ENCODE measurements at places on chromosomes 12 and 14.

- DNase-seq, result no peak
Measured at GRCh38 chr14:45651890-45652289, 398.9 kb upstream of the MIS18BP1 start.

- no peak for DNase-seq
Measured at GRCh38 chr12:71725011-71725410, 29.7 kb upstream of the RAB21 start.

GRCh38 chr14:104315625-104316024, 177.2 kb downstream of the KIF26A start:
- DNase-seq, result no peak

- peak; percentile 62 for DNase-seq
Measured at GRCh38 chr14:77000340-77001270, 27.9 kb downstream of the IRF2BPL start.

DNA sequence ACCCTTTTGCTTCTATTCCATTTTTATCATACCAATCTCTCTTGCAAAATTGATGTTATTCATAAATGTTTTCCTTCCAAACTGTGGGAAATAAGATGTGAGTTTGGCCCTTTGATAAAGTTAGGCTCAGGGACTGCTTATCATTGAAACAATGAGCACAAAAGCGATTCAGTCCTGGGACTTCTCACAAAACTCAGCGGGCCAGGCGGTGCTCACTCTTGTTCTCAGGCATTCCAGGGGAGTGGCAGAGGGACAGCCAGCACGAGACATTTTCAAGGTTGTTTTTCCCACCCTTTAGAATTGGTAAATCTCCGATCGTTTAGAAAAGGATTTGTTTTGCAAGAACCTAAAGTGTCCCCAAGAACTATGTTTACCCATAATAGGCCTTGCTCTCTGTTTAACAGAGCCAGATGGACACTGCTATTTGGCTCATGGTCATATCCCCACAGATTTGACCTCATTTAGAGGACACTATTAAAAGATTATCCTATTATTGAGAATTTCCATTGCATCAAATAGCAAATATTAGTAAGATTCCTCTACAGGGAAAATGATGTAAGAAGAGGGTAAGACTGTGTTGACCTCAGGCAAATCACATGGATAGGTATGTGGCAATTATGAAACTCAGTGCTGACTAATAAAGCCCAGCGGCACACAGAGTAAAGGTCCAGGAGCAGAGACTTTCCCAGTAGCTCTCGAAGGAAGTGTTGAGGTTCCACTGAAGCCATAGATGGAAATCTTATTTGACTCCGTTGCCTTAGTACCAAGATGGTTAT, 102.7 kb upstream of the USP44 start:
- no peak for DNase-seq

DNA sequence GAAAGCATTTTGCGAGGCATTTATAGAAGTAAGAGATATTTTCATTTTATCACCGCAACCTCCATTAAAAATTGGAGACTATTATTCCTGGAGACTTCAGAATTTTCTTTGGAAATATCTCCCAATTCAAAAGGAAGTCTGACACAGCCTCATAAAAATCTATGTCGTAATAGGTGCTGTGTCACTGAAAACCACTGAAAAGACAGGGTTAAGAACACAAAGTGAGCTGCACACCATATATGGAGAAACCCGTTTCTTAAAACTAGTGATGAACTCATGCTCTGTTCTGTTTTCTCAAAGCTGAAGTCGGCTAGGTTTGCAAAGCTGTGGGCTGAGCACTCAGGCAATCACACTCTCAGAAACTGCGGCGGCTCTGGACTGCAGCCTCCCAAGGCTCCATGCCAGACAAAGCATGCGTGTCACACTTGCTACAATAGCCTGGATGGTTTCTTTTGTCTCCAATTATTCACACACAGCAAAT, at the start of gene GLIPR1:
TSS of gene GLIPR1 (plus strand) at position 287 of the 481 bp plus-strand sequence. CDS start at position 413, 126 bp downstream.
- no peak for DNase-seq

GRCh38 chr14:69050240-69051184, 71.4 kb upstream of the ACTN1 start:
- DNase-seq, result no peak

DNA sequence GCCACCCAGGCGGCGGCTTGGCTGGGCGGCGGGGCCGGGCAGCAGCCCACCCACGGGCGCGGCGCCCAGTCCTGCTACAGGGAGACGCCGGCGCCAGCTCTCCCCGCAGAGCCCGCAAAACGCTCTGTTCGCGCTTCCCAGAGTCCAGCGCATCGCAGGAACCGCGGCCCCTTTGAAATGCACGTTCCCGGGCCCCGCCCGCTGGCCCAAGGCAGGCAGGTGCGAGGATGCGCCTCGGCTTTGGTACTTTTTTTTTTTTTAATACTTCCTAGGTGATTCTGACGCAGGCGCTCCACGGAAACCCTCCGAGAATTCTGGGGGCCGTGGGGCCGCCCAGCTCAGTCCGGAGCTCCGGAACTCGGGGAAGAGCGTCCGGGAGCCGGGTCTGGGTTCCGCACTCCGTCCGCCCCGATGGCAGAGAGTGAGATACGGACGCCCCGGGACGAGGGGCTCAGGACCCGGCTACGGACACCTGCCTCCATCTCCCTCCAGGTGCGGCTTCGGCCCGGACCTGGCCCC, 483 bp downstream of the POC1B start:
- DNase-seq, result peak; percentile 68

DNA sequence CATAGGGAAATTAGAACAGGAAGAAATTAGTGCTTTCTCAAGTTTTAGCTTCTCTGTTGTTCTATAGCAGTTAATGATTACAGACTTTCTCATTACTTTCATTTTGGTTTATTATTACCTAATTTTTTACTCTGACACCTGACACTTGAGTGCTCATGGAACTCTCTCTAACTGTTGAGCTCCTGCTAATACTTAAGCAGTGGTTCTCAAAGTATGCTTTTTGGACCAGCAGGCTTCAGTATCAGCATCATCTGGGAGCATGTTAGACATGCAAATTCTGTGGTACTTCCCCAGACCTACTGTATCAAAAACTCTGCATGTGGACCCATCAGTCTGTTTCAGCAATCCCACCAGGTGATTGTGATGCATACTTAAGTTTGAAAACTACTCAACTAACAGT, 235.3 kb downstream of the CCDC91 start:
- no peak for DNase-seq

GRCh38 chr12:1962051-1963020, 41.9 kb downstream of the DCP1B start:
- DNase-seq, result no peak

- no peak for DNase-seq
Measured at GRCh38 chr12:65082406-65082805, 38.7 kb downstream of the WIF1 start.

GRCh38 chr12:119406308-119406707, 71.8 kb downstream of the CCDC60 start:
- no peak for DNase-seq

- no peak for DNase-seq
Measured at GRCh38 chr14:105390849-105391500, 7.4 kb upstream of the TEX22 start.

DNA sequence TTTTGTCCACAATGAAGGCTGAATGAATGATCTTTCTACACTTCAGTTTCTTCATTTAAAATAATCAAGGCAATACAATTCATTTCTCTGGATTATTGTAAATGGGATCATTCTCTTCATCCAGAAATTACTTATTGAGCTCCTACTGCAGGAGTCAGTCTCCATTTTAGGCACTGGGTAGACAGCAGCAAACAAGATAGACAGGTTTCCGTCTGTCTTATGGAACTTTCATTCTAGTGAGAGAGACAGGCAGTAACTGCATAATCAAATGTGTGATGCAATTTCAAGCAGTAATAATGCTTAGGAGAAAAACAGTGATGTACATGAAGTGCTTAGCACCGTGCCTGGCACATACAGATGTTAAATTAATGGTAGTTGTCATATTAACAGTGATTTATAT, 118.9 kb downstream of the SUDS3 start:
- no peak for DNase-seq

- peak; percentile 34 for DNase-seq
Measured at GRCh38 chr12:76685246-76685678, 78.7 kb upstream of the ZDHHC17 start.

DNA sequence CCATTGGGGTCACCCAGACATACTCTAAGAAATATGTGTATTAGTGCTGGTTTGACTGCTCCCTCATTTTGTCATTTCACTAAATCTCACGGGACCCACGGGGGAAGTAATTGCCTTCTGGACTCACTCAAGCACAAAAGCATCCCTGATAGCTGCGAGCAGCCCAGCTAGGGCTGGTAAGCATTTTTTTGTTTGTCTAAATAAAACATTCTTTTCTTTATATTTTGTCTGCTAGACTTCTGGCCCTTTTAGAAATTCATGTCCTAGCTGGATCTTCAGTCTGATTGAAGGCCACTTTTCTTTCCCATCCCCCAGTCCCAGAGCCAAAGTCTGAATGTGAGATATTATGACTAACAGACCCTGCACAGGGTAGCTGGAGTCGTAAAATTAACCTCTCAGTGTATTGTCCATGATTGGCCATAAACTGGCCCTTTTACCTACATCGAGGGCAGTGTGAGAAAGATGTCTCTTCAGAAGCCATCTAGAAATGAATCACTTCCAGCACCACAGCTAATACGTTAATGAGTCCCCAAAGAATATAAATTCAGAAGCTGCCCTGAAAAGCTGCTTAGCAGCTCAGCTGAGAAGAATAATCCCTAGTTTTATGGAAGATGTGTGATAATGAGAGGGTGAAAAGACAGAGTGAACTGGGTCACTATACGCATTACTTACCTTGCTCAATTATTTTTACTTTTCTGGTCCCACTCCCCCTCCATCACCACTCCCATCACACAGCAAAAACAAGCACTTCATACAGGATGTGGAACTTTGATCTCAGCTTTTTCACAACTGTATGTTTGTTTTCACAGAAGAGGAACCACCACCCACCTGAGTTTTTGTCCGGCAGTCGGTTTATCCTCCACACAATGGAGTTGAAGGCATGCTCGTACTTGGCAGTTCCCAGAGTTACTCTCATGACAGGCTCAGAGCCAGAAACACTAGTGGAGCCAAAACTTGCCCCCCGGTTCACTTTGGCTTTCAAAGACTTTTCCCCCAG, 55.6 kb upstream of the GTF2A1 start:
- no peak for DNase-seq

DNA sequence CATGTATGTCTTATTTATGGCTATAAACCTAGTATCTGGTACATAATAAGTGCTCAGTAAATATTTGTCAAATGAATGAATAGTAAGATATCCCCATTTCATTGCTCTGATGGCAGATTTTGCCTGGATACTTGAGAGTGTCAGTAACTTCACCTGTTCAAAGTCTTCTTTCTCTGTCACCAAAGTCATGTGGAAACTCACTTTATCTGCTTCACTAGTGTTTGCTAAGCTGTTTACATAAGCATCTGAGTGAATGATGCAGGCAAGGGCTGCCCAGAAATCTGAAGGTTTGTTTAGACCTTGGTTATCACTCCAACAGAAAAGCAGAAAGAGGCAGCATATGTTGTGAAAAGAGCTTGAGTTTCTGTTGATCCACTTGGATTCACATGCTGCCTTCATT, 4.3 kb downstream of the OR4E1 start:
- DNase-seq, result no peak

DNA sequence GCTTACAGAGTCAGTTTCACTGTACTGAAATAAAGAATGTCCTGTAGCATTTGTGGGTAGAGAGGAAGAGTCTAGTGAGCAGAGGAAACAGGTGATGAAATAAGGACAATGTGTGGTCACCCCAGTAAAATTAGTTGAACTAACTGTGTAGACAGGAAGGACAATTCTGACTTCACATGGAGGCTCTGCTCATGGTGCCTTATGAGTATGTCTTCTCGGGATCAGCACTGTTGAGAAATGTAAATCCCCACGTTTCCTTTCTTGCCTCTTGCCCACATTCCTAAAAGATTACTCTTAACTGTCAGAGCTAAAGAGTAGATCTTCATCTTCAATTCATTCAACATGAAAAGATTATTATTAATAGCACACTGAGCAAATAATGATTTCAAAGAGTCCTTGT, 113.2 kb upstream of the FLRT2 start:
- DNase-seq, result no peak

DNA sequence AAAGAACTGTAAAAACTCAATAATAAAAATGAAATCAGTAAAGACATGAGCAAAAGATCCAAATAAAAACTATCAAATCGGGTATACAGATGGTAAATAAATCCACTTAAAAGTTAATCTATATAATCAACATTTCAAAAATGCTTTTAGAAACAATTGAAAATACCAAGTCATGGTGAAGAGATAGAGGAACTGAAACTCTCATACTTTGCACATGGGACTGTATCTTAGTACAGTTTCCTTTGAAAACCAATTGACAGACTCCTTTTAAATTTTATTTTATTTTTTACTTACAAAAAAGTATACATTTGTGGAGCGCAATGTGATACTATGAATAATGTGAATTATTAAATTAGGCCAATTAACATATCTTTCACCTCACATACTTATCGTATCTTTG, 98.6 kb upstream of the FAR2 start:
- no peak for DNase-seq

DNA sequence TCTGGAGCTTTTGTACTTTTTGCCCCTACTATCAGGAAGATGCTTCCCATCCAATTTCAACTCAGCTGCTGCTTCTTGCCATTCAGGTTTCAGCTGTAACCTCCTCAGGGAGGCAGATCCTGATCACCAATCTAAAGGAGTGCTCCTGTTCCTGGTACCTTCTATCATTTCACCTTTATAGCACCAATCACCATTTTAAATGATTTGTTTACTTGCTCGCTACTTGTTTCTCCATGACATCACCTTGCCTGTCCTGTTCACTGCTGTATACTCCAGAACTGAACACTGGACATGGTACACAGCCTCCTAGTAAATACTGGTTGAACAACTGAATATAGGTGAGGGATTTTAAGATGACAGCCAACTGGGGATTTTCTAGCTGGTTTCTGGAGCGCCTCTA, 287.2 kb upstream of the DIO2 start:
- no peak for DNase-seq

GRCh38 chr12:22635812-22636211, 10.8 kb downstream of the ETNK1 start:
- DNase-seq, result no peak

DNA sequence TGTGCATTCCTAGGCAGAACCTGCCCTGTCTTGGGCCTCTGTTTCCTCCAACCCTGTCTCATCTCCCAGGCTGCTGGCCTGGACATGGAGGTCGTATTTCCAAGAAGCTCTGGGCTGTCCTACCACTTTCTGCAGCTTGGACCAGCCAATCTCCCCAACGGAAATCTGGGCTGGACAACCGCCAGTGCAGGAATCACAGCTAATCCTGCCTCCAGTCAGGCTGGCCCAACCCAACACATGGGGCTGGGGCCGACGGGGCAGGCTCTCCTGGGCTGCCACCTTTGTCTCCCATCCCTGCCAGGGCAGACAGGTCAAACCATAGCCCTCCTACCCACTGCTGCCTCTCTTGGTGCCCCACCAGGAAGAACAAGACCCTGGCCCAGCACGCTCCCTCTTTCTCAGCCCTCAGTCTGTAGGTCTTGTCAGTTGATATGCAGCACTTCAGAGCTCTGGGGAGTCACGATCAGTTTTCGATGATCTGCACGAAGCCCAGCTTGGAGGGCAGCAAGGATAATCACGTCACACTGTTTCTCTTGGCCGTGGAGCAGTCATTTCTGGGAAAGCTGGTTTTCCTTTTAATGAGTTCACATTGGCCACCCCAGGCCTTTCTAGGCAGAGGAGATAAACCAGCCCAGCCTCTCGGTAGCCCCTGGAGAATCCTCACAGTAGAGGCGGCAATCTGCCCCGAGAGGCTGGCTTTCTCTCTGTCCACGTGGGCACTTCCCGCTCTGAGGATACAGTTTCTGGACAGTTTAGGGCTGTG, 195.2 kb upstream of the PRMT8 start:
- DNase-seq, result no peak

Measured in nephron progenitor cell (in vitro differentiated cells).